ENCODE measurements at places on chromosomes 3 and 15. TPM values are rescaled to one million over a fixed set of nuclear protein-coding genes. Genes with fewer than 3 reads are reported as not detected.

Gene RHCG
- total RNA-seq, result not detected

Gene ATP10A
- total RNA-seq, result not detected

Gene ISLR
- total RNA-seq, result not detected

Gene MRAS
- total RNA-seq, result 11.2 TPM

Gene TF
- total RNA-seq, result not detected

Gene SH2D7
- not detected for total RNA-seq

Gene LTF
- total RNA-seq, result 0.52 TPM

Gene VPS8
- 35.4 TPM for total RNA-seq

Gene SERF2
- 1,826 TPM for total RNA-seq

Gene FEZF2
- total RNA-seq, result not detected

Gene MUC20
- not detected for total RNA-seq

Gene HDGFL3
- total RNA-seq, result 33.1 TPM

GRCh38 chr15:45821390-45821789 lies 186.6 kb downstream of the SQOR start:
- no peak for DNase-seq

GRCh38 chr15:63601026-63601703 lies 4.0 kb downstream of the FBXL22 start:
- DNase-seq, result peak; percentile 36

GRCh38 chr3:57066471-57066870 lies 6.0 kb downstream of the SPATA12 start:
- DNase-seq, result peak; percentile 47

DNA sequence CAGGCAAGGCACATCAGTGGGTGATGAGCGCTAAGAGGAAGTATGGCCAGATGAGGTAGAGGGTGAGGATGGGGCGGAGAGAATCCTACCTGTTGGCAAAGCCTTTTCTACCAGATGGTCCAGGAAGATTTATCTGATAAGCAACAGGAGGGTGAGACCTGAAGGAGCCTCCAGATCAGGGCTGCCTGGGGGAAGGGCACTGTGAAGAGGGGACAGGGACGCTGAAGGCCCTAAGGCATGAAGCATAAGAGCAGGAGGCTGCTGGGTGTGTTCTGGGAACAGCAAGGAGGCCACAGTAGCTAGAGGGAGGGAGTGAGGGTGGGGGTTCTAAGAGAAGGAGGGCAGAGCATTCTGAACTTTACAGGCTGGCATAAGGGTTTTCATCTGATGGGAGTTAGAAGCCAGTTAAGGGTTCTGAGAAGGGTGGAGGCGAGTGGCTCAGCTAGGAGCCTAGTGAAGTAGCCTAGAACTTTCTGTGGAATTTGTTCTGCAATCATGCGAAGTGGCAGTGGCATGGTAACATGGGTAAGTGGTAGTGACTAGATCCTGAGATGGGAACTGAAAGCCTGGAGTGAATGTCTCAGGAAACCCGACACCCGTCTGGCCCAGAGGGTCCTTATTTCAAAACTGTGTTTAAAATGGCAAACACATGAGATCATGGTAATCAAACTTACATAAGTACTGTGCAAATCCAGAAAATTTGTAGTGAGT lies 29.9 kb downstream of the CGNL1 start:
- DNase-seq, result no peak

DNA sequence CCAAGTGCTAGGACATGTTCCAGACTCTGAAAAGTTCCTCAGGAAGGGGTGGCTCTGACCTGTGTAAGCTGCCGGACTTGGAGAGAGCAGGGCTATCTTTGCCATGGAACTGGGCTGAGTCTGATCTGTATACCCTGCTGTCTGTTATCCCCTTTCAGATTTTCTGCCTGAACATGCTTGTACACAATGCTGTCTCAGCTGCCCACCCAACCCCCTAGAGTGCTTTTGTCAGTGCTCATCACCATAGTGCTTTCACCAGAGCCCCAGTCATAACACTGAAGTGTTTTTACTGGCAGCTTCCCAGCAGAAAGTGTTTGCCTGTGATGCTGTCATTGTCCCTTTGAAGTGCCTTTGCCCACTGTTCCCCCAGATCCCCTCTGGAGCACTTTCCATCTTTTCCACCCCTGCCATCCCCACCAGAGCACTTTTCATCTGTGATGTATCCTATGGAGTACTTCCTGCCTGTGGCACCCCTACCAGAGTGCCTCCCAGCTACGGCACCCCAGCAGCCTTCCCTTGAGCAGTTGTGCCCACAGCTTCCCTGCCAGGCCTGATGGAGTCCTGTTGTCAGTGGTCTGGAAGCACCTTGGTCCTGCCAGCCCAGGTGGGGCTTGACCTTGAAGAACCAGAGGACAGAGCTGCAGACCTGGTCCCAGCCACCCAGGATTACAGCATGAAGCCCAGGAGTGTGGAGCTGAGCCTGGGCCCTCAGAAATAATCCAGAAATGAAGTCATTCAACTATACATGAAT lies 397.7 kb downstream of the DIPK2A start:
- DNase-seq, result no peak

- peak; percentile 21 for DNase-seq
These were observed 10.3 kb downstream of the CHP1 start for GRCh38 chr15:41241221-41241964.

DNA sequence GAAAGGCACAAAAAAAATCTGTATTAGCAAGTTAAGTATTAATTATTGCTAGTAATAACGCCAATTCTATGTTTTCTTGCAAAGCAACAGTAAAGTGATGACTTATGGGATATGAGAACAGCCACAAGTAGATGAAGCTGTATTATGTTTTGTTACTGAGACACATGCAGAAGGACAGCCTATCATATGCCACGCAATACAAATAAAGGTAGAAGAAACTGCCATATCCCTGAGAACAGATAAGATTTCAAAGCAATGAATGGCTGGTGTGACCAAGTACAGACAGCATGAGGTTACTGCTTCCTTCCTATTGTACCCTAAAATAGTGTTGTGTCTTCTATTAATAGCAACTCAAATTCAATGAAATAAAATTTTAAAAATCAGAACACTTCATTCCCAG lies 26.7 kb downstream of the STAG1 start:
- no peak for DNase-seq

GRCh38 chr3:39361252-39361927 lies 21.8 kb upstream of the SLC25A38 start:
- no peak for DNase-seq

- DNase-seq, result peak; percentile 67
These were observed 14.0 kb downstream of the VILL start for GRCh38 chr3:38004415-38005075.

DNA sequence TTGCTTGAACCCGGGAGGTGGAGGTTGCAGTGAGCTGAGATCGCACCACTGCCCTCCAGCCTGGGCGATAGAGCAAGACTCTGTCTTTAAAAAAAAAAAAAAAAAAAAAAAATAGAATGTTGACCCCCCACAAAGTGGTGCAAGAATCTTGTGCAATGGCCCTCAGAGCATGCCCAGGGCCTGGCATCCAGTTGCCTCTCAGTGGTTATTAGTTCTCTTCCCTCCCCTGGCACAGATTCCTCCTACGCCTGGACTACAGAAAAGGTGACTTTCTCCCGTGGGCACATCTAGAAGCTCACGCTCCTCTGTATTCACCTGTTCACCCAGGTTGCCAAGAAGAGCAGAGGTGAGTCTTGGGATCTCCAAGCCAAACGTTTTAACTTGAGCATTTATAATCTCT lies 36.7 kb downstream of the ACSBG1 start:
- DNase-seq, result no peak

DNA sequence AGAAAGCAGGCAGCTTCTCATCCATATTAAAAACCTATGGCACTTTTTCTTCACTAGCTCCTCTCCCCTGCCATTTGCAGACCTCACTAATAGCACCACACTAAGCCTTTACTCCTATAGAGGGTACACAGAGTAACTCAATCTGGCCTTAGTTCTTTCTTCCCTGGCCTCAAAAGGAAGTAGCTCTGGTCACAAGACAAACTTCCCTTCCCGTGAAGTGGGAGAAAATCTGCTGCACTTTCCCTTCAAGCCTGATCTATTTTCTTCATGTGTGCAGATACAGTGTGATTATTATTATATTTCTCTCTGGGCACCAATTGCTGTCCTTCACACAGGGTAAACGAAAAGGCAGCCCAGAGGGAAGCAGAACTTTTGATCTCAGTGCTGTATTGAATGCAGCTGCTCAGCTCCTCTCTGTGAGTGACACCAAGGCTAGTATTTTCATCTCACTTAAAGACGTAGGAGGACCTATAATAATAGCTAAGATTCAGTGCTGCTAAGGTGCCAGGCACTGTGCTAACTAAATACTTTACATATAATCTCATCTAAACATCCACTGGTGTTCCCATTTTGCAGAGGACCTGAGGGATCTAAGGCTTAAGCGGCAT lies 61.9 kb upstream of the RASGRP1 start:
- no peak for DNase-seq

- DNase-seq, result peak; percentile 83
These were observed 237.4 kb upstream of the LRTM1 start for GRCh38 chr3:55165278-55165677.

- DNase-seq, result peak; percentile 69
These were observed 36.4 kb downstream of the SUCNR1 start for GRCh38 chr3:151909681-151910405.

- no peak for DNase-seq
These were observed 276.7 kb downstream of the NFKBIZ start for GRCh38 chr3:102125994-102126368.

GRCh38 chr3:130345487-130346079 lies at the start of gene COL6A5:
TSS of gene COL6A5 (plus strand) at chr3:130345672. CDS start at chr3:130373639, 27,967 bp downstream.
- DNase-seq, result no peak

- DNase-seq, result peak; percentile 47
These were observed 96.4 kb downstream of the FNDC3B start for GRCh38 chr3:172135820-172136219.

DNA sequence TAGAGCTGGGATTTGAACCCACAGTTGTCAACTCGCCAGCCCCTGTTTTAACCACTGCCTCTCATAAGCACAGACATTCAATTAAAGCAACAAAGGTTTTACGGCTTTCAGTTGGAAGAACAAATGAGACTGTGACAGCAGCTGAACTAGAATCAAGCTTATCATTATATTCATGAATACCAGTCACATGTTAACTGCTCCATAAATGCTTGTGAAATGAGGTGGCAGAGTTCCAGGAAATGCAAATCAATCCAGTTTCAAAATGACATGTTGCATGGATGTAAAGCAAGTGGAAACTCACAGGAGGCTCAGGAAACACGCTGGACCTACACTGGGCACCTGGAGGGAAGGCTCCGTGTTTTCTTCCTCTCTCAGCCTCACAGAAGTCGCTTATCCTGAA lies 3.9 kb downstream of the GP5 start:
- DNase-seq, result peak; percentile 24

DNA sequence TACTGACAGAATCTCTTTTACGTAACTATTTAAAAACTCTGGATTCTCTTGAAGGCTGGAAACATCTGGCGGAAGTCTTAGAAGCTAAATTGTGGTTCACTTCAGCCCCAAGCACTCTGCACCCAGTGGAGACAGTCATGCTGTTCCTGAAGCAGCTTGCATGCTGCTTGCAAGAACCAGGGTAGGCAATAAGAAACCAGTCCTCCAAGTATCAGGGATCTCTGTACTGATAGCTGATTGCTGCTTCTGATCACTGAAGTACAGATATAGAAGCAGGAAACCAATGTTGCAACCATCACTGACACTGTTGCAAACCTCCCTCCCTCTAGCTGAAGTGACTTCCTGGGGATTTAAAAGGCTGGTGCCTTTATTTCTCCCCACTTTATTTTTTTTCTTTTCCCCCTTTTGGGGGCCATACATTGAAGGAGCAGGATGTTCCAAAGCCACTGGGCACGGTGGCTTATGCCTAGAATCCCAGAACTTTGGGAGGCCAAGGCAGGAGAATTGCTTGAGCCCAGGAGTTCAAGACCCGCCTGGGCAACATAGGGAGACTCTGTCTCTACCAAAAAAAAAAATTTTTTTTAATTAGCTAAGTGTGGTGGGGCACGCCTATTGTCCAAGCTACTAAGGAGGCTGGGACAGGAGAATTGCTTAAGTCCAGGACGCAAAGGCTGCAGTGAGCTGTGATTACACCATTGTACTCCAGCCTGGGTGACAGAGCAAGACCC lies 15.3 kb downstream of the SPCS1 start:
- DNase-seq, result no peak

DNA sequence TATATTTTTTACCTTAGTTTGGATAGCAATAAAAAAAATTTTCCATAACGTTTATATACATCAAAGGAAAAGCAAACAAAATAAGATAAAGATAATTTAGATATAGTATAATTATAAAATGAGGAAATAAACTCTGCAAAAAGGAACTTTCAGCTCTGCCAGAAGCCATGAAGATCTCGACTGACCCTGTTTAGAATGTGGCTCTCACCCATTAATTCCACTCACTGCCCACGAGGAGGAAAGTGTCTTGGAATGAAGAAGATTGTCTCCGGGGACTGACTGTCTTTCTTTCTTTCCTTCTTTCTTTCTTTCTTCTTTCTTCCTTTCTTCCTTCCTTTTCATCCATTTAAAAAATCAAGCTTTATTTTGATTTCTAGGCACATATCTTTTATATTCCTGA lies 20.1 kb upstream of the PRR20G start:
- DNase-seq, result no peak

- peak; percentile 74 for DNase-seq
These were observed 273.2 kb downstream of the MECOM start for GRCh38 chr3:169390271-169390670.

DNA sequence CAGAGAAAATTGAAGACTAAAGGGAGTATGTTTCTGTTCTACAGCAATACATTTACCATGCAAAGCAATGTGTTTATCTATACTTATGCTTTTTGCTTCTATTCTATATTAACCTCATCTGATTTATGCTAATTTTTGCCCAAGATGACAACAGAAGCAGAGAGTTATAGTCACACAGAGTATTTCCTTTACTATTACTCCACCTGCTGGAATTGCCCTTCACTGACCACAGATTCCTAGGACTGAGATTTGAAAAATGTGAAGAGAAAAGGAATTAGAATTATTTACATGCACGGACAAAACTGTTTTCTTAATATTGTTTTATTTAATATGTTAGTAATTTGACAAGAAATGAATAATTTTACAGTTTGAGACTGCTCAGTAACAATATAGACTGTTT lies 745.6 kb downstream of the VGLL3 start:
- no peak for DNase-seq

GRCh38 chr3:71232175-71232679 lies 351.3 kb downstream of the FOXP1 start:
- DNase-seq, result no peak

DNA sequence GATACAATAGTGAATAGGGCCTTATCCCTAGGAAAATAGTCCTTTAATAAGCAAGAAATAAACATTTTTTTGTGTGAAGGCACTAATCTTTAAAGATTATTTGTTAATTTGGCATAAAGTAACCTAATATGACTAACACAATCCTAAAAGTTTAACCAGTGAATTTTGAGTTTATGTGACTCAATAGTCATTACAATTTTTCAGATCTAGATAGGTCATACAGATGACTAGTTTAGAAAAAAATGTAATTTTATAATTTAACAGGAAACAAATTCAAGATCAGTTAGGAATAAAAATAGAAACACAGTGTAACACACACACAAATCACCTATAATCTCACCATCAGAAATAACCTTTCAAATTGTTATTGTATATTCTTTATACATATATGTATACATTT lies 620.7 kb upstream of the ALCAM start:
- DNase-seq, result peak; percentile 15

DNA sequence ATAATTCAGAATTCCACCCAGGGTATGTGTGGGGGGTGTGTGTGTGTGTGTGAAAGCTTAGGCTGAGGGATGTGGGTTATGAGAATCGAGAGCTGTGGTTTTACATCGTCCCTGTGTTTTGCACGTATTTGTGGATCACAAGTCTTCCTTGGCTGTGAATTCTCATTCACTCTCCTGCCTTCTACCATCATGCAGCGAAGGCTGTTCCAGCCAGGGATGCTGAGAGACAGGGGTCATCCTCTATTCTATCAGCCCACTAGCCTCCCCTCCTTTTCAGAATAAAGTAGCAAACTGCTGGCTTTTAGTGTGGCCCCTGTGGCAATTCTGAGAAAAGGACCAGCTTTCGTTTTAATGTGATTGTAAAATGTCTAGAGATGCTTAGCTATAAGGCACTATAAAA lies 460.6 kb upstream of the NR2F2 start:
- DNase-seq, result no peak
